H1 (cell line): ENCODE measurements at places on chromosomes 4 and X.

GRCh38 chrX:50054147-50054546 lies 131.8 kb downstream of the CLCN5 start:
- no peak for DNase-seq

DNA sequence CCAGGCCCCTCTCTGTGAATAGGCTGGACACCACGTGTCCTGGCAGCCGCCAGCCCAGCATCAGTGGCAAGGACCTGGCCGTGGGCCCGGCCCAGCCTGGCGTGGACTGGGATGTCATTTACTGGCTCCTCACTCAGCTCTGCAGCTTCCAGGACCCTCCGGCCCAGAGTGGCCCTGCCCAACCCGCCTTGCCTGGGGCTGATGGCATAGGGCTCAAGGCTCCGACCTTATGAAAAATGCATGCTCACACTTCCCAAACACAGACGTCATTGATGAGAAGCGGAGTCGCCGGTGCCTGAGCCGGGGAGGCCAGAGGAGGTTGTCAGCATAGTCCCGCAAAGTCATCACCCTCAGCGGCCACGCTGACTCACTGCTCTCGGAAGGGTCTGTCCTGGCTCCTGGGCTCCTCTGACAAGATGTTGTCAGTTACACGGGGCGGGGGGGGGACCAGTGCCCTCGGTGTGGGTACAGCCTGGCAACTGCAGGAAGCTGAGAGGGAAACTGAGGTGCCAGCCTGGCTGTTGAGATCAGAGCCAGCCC lies 14.3 kb downstream of the CFAP99 start:
- DNase-seq = no peak

- no peak for DNase-seq
Observed at GRCh38 chr4:138300616-138301015, 58.5 kb upstream of the SLC7A11 start.

GRCh38 chrX:109773374-109773773 lies 40.3 kb upstream of the ACSL4 start:
- DNase-seq = no peak

- DNase-seq = no peak
Observed at GRCh38 chrX:44843318-44843702, 511 bp upstream of the DUSP21 start.

- DNase-seq = no peak
Observed at GRCh38 chr4:37246891-37247290, 2.3 kb downstream of the NWD2 start.

DNA sequence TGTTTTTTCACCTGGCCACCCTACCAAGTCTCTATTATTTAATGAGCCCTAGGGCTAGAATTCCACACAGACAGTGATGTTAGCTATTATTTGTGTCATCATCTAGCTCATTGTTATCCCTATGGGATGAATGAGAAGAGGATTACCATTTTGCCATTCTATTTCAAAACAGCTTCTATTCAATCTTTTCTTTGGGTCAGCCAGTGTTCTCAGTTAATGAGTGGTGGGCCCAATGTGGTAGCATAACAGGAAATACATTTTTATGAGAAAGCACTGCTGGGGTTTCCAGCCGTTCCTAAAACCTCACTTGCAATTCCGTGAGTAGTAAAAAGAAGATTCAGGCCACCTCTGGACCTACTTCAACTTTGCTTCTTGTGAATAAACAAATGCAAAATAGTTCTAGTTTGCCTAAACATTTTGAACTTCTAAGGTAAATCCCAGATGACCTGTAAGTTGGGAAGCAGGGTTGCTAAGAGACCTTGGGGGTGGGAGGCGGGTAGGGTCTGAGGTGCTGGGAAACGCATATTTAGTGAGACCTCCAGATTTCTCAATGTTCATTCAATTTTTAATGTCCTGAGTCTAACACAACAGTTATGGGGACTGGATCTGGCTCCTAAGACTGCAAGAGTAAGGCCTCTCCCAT lies 24.8 kb upstream of the CYP2U1 start:
- DNase-seq = peak; percentile 39

DNA sequence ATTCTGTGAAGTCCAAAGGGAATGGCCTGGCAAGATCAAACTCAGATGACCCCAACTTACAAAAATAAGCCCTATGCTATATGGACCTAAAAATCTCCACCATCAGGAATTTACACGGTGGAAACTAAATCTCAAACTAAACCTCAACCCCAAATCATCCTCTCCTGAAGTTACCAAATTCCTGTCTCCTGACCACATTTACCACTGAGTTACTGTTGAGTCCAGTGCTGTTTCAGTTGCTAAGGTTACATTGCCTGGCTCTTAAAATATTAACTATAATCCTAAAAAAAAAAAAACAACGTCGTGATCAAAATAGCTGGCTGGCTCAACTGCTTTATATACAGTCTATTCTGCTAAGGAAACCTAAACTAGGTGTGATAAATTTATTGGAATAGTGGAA lies 315.2 kb upstream of the SLIT2 start:
- no peak for DNase-seq

- peak; percentile 63 for DNase-seq
Observed at GRCh38 chrX:74293343-74293946, 10.5 kb upstream of the ZCCHC13 start.

DNA sequence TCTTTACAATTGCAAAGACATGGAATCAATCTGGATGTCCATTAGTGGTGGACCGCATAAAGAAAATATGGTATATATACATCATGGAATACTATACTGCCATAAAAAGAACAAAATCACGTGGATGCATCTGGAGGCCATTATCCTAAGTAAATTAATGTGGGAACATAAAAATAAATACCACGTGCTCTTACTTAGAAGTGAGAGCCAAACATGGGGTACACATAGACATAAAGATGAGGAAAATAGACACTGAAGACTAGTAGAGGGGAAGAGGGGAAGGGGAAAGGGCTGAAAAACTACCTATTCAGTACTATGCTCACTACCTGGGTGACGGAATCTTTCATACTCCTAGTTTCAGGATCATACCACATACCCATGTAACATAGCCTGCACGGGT lies 179.3 kb upstream of the TECRL start:
- no peak for DNase-seq

DNA sequence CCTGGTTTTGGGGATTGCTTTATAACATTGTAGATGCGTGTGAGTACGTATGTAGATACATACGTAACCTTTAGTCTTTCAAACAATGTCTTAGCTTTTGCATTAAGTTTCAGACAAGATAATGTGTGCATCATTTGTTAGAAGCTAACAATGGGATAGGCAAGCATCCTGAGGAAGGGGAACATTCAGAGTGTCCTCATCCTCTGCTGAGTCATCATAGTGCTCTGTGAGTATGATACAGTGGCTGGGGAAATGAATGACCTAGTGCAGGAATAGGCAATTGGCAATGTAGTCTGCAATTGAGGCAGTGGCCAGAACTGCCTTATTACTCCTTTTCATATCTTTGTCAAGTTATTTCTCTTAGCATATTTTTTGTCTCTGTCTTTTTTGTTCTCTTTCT lies 7.3 kb downstream of the NAP1L5 start:
- DNase-seq = no peak
